Muscle of back (tissue), 13 donors: ENCODE measurements at places on chromosomes 5 and 9. TPM values are rescaled to one million over a fixed set of nuclear protein-coding genes. Genes with fewer than 3 reads are reported as not detected.

The DAPK1 gene
- 26.7 TPM for polyA plus RNA-seq

The PKD2L2 gene
- 0.28 TPM for polyA plus RNA-seq

The PSAT1 gene
- 35.7 TPM for polyA plus RNA-seq

The ATP6V1G1 gene
- polyA plus RNA-seq, result 91.9 TPM

The TAF11L10 gene
- polyA plus RNA-seq, result not detected

The ARHGEF39 gene
- 4.6 TPM for polyA plus RNA-seq

The GAPT gene
- 0.67 TPM for polyA plus RNA-seq

The SLC36A3 gene
- polyA plus RNA-seq, result not detected

The PDLIM4 gene
- 59.7 TPM for polyA plus RNA-seq

The PDLIM7 gene
- polyA plus RNA-seq, result 279 TPM

The ACTBL2 gene
- polyA plus RNA-seq, result not detected

The CCDC192 gene
- 0.35 TPM for polyA plus RNA-seq

The IL9 gene
- not detected for polyA plus RNA-seq

The SLC6A19 gene
- polyA plus RNA-seq, result not detected

The PPP2R2B gene
- polyA plus RNA-seq, result 2.5 TPM

The LCN15 gene
- 0.86 TPM for polyA plus RNA-seq

The IRGM gene
- polyA plus RNA-seq, result not detected

The ADAM19 gene
- polyA plus RNA-seq, result 15.4 TPM

The DRD1 gene
- polyA plus RNA-seq, result 0.15 TPM

The SARDH gene
- 5.4 TPM for polyA plus RNA-seq

The QRFP gene
- 0.18 TPM for polyA plus RNA-seq

The MZB1 gene
- 0.55 TPM for polyA plus RNA-seq

The TRMO gene
- polyA plus RNA-seq, result 10.8 TPM

The C5orf52 gene
- not detected for polyA plus RNA-seq

The SURF6 gene
- polyA plus RNA-seq, result 17.5 TPM

The FOXD1 gene
- polyA plus RNA-seq, result 1.2 TPM

The ARHGEF37 gene
- polyA plus RNA-seq, result 5.1 TPM

The DND1 gene
- polyA plus RNA-seq, result not detected
